ENCODE measurements at places on chromosomes 1 and 21.

GRCh38 chr1:202172015-202172355, 11.6 kb upstream of the PTPN7 start:
- no peaks in the 10 kb centered on the region for H3K36me3 ChIP-seq
- no peak for DNase-seq
- H3K4me3 ChIP-seq, result peak overlapping the region; percentile 63
- no peak overlapping the region for H3K27ac ChIP-seq
- no peaks in the 10 kb centered on the region for H3K27me3 ChIP-seq

GRCh38 chr21:36499578-36500471, 19.9 kb upstream of the CLDN14 start:
- no peak overlapping the region for H3K4me3 ChIP-seq
- H3K27me3 ChIP-seq, result no peaks in the 10 kb centered on the region
- no peak overlapping the region for H3K27ac ChIP-seq
- no peak for DNase-seq
- H3K36me3 ChIP-seq, result no peaks in the 10 kb centered on the region

DNA sequence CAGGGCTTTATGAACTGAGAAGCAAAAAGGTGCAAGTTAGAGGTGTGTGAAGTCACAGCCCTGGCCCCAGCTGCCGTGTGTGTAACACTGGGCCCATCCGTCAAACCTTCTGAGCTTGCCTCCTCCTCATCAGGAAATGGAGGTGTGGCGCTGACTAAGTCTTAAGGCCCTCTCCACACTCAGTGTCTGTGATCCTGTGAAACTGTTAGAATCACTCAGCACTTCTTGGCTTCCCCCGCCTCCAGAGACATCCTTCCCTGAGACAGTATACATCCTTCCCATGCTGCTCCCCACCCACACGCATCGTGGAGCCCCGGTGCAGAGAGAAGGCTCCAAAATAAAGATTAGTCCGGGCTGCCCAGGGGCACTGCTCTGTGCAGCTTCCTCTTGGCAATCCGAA, 33.3 kb downstream of the LRP8 start:
- no peaks in the 10 kb centered on the region for H3K27me3 ChIP-seq
- peaks cover 38% of the 10 kb centered on the region for H3K4me1 ChIP-seq
- no peak overlapping the region for H3K4me3 ChIP-seq
- DNase-seq, result no peak

DNA sequence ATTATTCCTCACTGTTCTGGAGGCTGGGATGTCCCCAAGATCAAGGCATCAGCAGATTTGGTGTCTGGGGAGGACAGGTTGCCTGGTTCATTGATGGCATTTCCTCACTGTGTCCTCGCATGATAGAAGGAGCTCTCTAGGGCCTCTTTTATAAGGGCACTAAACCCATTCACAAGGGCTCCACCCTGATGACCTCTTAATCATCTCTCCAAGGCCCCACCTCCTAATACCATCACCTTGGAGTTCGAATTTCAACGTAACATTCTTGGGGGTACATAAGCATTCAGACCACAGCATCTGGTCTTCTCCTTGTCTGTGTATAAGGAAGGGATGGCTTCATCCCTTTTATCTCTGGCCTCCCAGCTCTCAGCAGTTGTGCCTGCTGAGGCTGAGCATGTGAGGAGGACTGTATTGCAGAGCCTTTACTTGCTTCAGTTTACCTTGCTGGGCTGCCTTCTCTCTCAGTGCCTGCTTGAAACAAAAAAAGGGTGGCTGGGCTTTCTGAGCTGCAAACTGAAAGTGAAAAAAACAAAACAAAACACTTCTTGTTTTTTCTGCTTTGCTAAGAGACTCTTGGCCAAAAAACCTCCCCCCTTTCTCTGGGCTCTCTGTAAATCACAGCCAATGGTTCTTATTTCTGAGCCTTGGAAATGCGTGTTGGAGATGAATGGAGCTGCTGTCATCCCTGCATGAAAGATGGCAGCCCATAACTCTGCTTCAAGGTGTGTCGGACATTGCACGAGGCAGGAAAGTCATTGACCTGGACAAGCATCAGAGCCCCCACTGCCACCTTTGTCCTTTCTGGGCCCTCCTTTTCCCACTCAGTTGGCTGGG, 75.8 kb downstream of the RHOU start:
- H3K36me3 ChIP-seq, result no peaks in the 10 kb centered on the region
- H3K27me3 ChIP-seq, result no peaks in the 10 kb centered on the region
- no peak overlapping the region for H3K27ac ChIP-seq
- DNase-seq, result no peak

DNA sequence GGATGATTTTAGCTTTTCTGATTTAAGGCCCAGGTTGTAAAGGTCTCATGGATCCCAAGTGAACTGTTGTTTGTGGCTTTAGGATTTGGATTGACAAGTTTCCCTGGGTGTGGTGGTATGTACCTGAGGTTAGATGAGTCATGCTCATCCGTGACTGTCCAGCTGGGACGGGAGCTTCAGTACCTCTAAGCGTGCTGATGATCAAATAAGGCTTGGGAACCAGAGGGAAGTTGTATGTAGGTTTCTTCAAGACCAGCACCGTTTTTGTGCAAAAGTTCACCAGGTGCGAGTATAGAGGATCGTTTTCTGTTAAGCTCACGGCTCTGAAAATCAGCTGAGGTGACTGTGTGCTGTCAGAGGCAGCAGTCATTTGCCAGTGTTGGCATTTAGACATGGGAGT, 19.8 kb downstream of the PLA2G2E start:
- no peak overlapping the region for H3K27ac ChIP-seq
- no peaks in the 10 kb centered on the region for H3K27me3 ChIP-seq
- peaks cover 98% of the 10 kb centered on the region for H3K36me3 ChIP-seq
- H3K4me3 ChIP-seq, result no peak overlapping the region
- H3K4me1 ChIP-seq, result no peaks in the 10 kb centered on the region
- no peak for DNase-seq

Data from neuronal stem cell (in vitro differentiated cells).